ENCODE measurements at places on chromosomes 7 and 10.

- no peak for DNase-seq
These were observed 48.6 kb downstream of the ARHGAP19 start for GRCh38 chr10:97243836-97244235.

DNA sequence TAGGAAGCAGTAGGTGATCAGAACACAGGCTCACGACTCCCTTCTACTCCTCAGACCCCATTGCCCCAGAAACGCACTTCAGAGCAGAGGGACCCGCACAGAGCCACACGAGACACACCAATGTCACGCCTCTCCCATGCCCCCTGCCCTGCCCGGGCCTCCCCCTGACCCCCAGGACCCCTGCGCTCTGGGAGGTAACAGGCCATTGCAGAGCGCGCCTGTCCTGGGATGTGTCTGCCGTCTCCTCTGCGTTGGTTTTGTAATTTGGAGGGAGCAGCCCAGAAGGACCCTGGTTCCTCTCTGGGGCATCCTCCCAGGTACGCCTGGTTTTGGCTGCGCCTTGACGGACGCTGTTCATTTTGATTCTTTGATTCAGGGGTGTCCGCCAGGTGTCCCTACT, 85.4 kb downstream of the UNCX start:
- DNase-seq: peak; percentile 10

DNA sequence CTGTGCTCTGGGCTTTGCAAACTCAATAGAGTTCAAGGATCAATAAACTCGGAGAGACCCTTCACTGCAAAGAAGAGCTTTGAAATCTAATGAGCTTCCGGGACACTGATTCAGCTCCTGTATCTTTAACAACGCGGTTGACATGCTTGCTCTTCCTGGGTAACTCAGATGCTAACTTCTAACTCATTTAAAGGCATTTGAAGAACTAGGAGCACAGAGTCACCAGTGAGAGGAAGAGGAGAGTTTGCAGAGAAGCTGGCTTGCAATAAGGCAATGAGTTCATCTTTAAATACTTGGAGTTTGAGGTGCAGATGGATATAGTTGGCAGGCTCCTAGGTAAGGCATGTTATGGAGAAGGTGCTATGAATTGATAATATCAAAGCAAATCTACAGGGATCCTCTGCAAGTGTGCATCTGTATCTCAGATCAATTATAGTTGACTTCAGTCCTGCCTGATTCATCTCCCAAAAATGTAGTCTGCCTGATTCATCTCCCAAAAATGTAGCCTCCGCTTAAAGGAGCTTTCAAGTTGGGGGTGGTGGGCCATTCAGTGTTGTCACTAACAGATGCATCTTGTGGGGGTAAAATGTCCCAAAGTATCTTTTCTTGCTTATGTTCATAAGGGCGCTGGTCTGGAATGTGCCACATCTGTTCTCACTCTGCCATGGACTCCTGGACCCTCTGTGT, 182.5 kb upstream of the PRSS58 start:
- DNase-seq: no peak

DNA sequence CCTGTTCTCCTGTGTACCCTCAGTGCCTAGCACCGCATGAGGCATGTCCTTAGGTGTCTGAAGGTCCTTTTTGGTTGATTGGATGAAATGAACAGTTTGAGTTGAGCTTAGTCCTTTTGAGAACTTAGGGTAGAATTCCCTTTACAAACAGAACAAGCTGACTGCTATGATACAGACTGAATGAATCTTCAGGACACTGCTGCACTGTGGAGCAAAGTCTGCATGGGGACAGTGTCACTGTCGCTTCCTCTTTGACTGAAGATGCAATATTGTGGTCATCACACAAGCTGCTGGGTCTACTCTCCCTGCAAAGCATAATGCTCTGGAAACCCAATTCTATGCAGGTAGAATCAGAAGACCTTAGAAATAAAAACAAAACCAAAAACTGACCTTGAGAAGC, 8.6 kb upstream of the PLAU start:
- no peak for DNase-seq

- DNase-seq: peak; percentile 65
These were observed 1.8 kb downstream of the SMURF1 start for GRCh38 chr7:99141841-99142726.

- no peak for DNase-seq
These were observed 326.8 kb upstream of the PODXL start for GRCh38 chr7:131883196-131883595.

GRCh38 chr7:33986951-33987947, 81.9 kb downstream of the BMPER start:
- DNase-seq: no peak

DNA sequence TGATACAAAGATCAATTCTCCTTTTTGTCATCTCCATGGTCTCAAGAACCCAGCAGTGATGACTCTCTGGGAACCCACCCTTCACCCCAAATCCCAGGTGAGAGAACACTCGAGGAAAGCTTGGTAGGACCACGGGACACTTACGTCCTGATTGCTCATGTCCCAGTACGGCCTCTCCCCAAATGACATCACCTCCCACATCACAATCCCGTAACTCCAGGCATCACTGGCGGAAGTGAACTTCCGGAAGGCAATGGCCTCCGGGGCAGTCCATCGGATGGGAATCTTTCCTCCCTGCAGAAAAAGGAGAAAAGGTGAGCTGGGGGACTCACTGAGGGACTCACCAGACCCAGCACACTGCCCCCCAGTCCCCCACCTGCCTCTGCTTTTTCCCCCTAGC, 21.0 kb downstream of the EPHB4 start:
- no peak for DNase-seq

GRCh38 chr7:47142169-47142866, 439.6 kb downstream of the TNS3 start:
- DNase-seq: no peak

DNA sequence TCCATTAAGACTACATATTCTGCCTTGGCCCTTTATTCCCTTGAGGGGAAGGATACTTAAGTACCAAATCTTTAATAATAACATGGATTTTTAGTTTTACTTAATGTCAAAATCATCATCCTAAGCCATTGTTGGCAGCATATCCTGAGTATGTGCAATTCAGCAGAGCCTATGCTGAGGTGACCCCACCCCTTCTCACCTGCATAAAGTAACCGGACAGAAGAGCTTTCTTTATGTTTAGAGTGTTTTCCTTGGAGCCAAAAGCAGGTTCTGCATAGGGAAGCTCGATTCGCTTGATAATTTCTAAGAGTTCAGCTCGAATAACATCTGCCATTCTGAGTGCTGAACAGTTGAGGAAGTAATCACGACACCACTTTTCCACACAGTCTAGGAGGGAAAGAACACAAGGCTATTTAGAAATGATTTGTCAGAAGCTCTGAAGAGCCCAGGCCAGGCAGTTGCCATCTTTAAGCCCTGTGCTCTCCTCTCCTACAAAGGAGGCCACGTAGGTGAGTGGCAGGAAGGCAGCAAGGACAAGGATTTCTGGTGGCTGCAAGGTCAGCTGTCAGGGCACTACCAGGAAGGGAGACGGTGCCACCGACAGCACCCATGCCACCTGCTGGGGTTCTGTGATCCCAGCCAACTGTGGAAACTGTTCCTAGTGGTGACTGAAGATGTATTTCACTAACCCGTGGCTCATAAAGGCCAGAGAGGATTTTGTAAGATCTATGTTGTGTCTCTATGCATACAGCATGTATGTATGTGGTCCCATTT, 15.6 kb downstream of the BCCIP start:
- DNase-seq: no peak

GRCh38 chr7:50815138-50815537, 32.4 kb upstream of the GRB10 start:
- DNase-seq: no peak

DNA sequence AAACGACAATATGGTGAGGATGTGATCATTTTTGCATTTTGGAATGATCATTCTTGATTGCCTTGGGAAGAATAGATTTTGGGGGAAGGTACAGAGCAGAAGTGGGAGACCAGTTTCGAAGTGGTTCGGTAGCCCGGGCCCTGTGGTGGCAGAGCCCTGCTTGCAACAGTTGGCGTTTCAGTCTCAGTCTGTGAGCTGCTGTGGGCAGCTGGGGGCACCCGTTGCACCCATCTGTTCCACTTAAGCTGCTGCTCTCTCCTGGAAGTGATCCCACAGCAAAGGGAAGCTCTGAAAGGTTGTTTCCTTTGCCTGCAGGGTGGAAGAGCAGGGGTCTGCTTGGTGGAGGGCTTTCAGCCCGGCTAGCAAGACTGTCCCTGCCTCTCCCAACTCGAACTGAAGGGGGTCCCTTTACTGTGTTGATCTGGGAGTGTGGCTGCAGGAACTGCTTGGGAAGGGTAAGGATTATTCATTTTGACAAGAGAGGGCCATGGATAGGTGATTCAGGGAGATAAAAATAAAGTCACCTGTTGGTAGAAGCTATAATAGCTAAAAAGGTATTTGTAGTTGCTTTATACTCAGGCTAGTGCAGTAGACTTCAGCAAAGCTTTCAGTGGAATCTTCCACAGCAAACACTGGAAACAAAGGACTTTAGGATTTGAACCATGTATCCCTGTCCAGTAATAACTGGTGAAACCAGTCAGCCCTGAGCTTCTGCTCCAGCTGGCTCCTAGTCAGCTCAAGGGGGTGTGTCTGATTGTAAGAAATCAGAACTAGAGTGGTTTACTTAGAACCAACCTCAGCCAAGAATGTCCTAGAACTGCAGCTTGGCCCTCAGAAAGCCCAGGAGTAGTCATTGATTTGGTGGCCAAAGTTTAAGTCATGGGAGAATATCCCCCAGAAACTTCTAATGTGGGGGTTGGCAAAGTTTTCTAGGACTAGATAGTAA, 53.1 kb upstream of the PDCD4 start:
- no peak for DNase-seq

- no peak for DNase-seq
These were observed 255.1 kb upstream of the MKLN1 start for GRCh38 chr7:131072505-131073091.

GRCh38 chr7:139446051-139446890, 37.2 kb downstream of the KLRG2 start:
- DNase-seq: no peak

GRCh38 chr10:86123715-86124114, 242.9 kb downstream of the GRID1 start:
- no peak for DNase-seq

- DNase-seq: no peak
These were observed 3.8 kb upstream of the STMP1 start for GRCh38 chr7:135658564-135658963.

- peak; percentile 51 for DNase-seq
These were observed 153.9 kb downstream of the BMPER start for GRCh38 chr7:34059136-34059828.

DNA sequence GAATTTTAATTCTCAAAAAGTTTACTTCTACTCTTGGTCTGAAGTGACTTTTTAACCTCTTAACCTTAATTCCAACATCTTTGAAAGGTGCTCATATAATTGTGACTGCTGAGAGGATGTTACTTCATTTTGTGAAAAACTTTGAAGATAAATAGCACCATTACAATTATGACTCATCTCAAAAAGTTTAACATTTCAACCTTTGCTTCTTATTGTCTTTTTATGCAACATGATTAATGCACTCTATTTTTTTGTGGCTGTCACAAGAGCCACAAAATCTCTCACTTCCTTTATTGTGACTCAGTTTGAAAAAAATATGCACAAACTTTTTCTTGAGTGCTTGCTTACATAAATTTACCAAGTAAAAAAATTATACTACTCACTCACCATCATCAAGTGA, 383.1 kb downstream of the LRRTM3 start:
- DNase-seq: no peak

DNA sequence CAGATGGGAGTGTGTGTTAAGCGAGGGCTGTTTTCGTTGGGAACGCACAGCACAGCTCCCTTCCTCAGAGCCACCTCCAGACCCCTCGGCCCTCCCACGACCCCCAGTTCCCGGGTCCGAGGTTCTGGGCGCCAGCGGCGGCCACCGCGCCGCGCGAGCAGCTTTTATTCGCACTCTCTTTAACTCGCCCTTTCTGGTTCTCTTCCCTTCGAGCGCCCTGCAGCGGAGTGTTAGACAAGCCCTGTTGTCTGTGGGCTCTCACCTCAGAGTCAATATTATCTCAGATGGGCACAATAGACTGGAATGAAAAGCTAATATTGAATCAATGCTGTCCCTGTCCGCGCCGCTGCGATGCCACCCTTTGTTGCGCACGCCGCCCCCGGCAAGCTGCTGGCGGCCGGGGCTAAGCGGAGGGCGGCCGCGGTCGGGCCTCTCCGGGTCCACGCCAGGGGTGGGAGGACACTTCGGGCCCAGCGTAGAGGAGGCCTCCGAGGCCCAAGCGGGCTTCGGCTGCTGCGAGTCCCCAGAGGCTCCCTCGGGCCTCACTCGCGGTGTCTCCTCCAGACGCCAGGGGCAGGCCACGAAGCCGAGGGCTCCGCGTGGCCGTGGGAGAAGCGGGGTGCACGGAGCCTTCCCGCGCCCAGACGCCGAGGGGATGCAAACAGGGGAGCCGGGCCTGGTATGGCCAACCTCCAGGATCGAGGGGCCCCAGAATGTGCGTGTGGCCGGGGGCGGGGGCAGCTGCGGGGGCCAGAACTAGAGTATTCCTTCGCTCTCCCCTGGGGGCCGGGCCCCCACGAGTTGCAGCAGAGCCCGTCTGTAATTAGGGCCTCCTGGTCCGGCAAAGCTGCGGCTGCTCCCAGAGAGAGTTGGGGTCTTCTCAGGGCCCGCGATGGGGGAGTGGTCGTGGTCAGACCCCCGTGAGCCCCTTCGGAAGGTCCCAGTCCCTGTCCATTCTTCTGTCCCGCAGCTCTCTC, 7.9 kb upstream of the EMX2 start:
- DNase-seq: no peak

GRCh38 chr10:68981074-68981473, 7.5 kb upstream of the KIFBP start:
- DNase-seq: no peak

- no peak for DNase-seq
These were observed 587 bp upstream of the UNCX start for GRCh38 chr7:1232103-1232466.

DNA sequence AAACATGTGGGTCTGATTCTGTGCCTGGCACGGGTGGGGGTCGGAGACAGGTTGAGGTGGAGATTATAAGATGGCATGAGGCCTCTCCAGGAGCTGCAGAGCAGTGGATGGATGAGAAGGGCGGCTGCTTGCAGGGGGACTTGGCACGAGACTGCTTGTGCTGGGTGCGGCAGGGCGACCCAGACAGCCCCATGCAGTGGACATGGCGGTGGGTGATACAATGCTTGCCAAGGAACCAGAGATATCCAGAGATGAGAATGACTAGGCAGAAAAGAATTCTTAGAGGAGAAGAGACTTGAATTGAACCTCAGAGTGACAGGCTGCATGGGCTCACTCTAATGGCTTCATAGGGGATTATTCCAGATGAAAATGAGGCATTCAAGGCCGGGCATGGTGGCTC, 145.4 kb downstream of the NEURL1 start:
- DNase-seq: no peak

GRCh38 chr7:114070246-114070645, 151.4 kb upstream of the PPP1R3A start:
- DNase-seq: no peak

DNA sequence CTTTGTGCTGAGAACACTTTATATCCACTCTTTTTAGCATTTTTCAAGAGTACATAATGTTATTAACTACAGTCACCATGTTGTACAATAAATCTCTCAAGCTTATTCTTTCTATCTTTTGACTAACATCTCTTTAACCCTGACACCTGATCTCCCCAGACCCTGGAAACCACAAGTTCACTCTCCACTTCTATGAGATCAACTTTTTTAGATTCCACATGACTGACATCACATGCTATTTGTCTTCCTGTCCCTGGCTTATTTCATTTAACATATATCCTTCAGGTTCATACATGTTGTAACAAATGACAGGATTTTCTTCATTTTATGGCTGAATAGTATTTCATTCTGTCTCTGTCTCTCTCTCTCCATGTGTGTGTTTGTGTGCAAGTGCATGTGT, 15.5 kb downstream of the SLC13A1 start:
- DNase-seq: no peak

All from Right ventricle myocardium superior (tissue), 1 donor.